ENCODE measurements at places on chromosomes 16 and 17. TPM values are rescaled to one million over a fixed set of nuclear protein-coding genes. Genes with fewer than 3 reads are reported as not detected.

ACE gene
- not detected for total RNA-seq

MATCAP1 gene
- 15.8 TPM for total RNA-seq

PIK3R5 gene
- total RNA-seq: 32.6 TPM

SLC47A2 gene
- total RNA-seq: not detected

KRTAP3-2 gene
- not detected for total RNA-seq

HS3ST2 gene
- not detected for total RNA-seq

JPT2 gene
- total RNA-seq: 96.2 TPM

MYH10 gene
- 20.1 TPM for total RNA-seq

HBA2 gene
- not detected for total RNA-seq

LONP2 gene
- 52.2 TPM for total RNA-seq

SLC52A1 gene
- not detected for total RNA-seq
